ENCODE measurements at places on chromosomes 6 and 20.

GRCh38 chr20:50013976-50014375, 31.2 kb downstream of the SNAI1 start:
- DNase-seq: no peak

GRCh38 chr6:45815466-45816125, 200.1 kb downstream of the CLIC5 start:
- no peak for DNase-seq

DNA sequence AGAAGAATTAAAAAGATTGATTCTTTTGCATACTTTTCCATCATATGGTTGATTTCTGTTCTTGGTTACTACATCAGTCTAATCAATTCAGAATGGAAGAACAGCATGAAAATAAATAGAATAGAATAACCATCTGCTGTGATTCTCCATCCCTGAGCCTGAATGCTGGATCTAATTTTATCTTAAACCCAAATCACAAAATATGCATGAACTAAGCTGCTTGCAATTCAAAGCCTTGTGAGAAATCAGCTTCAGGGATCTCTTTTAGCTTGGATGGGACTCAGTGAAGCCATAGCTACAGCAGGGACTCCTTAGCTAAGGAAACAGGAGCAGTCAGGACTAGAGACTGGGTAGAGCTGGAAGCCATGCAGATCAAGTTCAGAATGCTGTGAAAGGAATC, 74.1 kb downstream of the TPBG start:
- DNase-seq: no peak

DNA sequence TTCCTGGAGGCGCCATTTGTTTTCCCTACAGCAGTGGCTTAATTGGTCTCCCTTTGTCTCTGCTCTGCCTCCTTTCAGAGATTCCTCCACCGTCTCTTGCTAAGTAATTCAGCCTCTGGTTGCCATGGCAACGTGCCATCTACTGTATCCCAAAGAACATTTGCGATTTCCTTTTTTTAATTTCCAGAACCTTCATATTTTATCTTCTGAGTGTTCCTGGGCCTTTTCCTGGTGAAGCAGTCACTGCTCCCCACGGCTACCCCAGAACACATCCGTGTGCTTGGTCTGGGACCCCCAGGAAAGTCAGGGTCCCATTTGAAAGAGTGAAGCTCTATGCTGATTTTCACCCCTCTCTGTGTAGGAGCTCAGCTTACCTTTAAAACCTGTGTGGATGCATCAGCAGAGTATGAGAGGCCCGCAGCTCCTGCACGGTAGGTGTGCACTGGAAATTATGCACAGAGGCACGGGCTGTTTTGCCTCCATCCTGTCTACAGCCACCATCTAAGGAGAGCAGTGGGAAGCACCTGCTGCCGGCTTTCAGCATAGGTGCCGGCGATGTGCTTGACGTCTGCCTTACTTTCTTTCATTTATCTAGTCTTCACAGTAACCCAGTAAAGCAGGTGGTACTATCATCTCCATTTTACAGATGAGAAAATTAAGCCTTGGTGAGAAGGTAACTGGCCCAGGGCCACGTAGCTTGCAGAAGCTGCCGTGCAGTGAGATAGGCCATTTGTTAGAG, 122.8 kb downstream of the SYCP2 start:
- DNase-seq: no peak

- DNase-seq: no peak
These were observed 44.8 kb upstream of the FABP7 start for GRCh38 chr6:122734529-122735395.
